Heart left ventricle (tissue), 16 donors: ENCODE measurements at places on chromosomes 4 and X. TPM values are rescaled to one million over a fixed set of nuclear protein-coding genes. Genes with fewer than 3 reads are reported as not detected.

KLKB1 gene
- total RNA-seq: 0.35 TPM

DNA sequence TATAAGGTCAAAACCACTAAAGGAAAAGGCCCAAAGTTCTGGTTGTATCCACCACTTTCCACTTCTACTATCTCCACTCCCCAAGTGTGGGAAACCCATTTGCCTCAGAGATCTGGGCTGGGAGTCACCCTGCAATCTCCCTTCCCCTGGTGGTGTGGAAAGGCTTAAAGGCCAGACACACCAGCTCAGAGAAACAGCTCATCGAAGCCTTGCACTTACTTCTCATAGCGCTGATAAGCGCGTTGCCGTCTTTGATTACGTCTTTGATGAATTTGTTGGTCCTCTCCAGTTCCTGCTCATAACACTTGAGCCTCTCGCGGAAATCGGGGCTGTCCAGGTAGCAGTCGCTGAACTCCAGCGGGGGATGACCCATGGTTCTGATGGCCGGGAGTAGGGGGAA is 647 bp downstream of the OPHN1 start:
- DNase-seq: no peak

GRCh38 chr4:54475546-54475945 is 182.2 kb upstream of the KIT start:
- no peak for DNase-seq

- DNase-seq: no peak
These were observed 7.6 kb upstream of the CXCL5 start for GRCh38 chr4:74006009-74006476.

DNA sequence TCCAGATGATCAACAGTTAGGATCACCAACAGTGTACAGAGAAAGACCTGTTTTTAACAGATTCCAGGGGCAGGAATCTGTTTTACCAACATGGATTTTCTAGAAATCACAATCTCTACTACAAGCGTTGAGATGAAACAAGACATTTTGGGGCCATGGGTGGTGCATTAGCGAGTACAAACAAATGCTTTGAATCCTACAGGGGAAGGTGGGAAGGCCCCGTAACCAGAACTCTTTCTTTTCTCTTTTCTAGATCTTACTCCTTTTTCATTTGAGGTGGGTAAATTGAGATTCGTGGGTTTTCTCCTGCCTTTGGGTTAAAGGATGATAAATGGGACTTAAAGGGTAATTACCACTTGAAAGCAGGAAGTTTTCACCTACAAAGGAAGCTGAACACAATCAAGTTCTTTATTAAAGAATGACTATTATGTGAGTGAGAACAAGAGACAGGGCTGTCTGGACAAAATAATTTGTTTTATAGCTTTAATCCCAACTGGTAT is 189.9 kb upstream of the ANXA3 start:
- no peak for DNase-seq

DNA sequence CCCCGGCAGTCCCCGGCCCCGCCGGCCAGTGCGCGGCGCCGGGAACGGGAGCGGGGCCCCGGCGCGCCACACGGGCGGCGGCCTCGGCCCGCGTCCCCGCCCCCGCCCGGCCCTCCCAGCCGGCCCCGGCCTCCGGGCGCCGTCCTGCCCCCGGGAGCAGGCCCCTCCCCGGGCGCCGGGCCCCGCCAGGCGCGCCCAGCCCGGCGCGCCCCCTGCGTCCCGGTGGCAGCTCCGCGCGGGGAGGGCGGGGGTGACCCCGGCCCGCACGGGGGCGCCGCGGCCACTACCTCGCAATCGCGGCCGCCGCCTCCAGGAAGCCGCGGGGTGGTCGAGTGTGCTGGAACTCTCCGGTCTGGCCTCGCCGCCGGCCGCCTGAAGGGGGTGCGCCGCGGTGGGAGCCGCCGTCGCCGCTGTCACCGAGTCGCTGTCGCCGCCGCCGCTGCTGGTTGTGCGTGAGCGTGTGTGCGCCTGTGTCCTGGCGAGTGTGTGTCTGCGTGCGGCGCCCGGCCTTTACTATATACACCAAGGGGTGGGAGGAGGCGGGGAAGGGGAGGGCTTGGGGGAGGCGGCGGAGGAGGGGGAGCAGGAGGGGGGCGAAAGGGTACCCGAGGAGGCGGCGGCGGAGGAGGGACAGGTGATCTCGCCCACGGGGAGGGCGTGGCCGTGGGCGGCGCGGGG is at the start of gene RAI2:
TSS of gene RAI2 (minus strand) at position 488 of the 678 bp plus-strand sequence. CDS start 59,288 bp downstream, outside the sequence.
- DNase-seq: peak; percentile 48

DNA sequence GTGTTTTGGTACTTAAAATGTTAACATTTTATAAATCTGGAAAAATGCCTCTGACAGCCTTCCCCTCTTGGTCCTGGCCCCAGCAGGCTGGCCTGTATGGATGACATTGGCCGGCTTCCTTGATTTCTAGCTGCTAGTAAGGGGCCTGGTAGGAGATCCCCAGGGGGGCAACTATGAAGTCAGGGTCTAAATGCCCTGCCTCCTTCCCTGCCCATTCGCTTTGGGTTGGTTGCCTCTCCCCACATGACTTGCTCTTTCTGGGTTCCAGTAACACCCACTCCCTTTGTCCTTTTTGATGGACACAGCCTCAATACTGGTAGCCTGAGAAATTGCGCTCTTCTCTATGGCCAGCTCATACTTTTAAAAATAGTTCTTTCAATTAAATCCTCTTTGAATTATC is 78.0 kb upstream of the MAD2L1 start:
- DNase-seq: no peak

GRCh38 chr4:52292245-52292644 is 241.1 kb downstream of the SPATA18 start:
- DNase-seq: no peak

DNA sequence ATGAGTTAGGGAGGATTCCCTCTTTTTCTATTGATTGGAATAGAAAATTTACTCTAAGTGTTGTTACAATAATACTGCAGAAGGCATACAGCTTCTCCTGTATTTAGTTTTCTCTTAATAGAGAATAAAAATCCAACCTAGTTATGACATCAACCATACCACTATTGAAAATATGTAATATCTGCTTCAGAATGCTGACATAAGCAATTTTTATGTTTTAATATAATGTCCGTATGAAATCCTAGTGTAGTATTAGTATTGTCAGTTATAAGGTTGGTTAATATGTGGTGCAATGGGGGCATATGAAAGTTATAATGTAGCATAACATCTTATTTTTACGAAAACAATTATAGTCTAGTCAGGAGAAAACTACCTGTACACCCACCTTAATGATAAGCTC is 68.2 kb downstream of the HEPH start:
- no peak for DNase-seq

GRCh38 chr4:54840992-54841768 is 183.4 kb downstream of the KIT start:
- no peak for DNase-seq
